ENCODE measurements at places on chromosomes 16 and 17.

GRCh38 chr16:84531671-84532111 is 27.2 kb upstream of the MEAK7 start:
- no peak for DNase-seq

- no peak for DNase-seq
Measured at GRCh38 chr16:26762594-26762993, 304.1 kb upstream of the C16orf82 start.

- DNase-seq, result no peak
Measured at GRCh38 chr16:30116291-30117207, 3.2 kb upstream of the GDPD3 start.

GRCh38 chr16:54331241-54332002 is 44.8 kb upstream of the IRX3 start:
- DNase-seq, result no peak

GRCh38 chr16:55169780-55170179 is 154.2 kb upstream of the IRX6 start:
- DNase-seq, result no peak

Measured in suppressor macrophage treated with lipopolysaccharide for 4 hours (primary cell).